ENCODE measurements at places on chromosomes 13 and 19.
A peak's percentile ranks its signal among the peaks of the same experiment; 100 is the strongest.

- peak; percentile 47 for DNase-seq
Observed at GRCh38 chr13:28820099-28821051, at the start of gene MTUS2. Gene MTUS2 (plus strand): TSS chr13:28820339.

- no peak for DNase-seq
Observed at GRCh38 chr19:56980906-56981305, 138.9 kb upstream of the USP29 start.

DNA sequence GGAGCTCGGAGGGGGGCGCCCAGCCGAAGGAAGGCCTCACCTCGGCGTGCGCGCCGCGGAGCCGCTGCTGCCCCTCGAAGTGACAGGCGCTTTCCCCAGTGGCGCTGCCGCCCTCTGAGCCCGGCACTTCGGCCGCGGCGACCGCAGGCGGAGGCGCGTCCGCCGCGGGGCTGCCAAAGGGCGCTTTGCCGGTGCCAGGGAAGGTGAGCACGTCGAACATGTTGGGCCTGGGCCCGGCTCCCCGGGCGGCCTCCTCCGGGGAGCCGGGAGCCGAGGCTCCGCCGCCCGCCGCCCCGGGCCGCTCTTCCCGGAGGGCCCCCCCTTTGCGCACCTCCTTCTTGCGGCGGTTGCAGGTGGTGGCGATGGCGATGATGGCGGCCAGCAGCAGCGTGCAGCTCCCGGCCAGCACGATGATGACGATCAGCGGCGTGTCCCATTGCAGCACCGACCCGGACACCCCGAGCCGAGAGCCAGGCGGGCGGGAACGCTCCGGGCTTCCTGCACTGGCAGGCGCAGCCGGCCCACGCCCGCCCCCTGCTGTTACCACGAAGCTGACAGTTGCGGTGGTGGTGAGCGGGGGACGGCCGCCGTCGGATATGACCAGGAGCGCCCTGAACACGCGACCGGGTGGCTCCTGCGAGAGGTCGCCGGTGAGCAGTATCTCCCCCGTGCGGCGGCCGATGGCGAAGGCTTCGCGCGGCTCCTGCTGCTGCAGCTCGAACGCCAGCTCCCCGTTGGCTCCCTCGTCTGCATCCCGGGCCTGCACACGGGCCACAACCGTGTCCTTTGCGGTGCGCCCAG, 2.5 kb downstream of the PCDH8 start:
- DNase-seq: no peak

- peak; percentile 4 for DNase-seq
Observed at GRCh38 chr13:100128373-100128772, 39.5 kb downstream of the PCCA start.

GRCh38 chr13:105278943-105279381, 1256.5 kb downstream of the EFNB2 start:
- no peak for DNase-seq

DNA sequence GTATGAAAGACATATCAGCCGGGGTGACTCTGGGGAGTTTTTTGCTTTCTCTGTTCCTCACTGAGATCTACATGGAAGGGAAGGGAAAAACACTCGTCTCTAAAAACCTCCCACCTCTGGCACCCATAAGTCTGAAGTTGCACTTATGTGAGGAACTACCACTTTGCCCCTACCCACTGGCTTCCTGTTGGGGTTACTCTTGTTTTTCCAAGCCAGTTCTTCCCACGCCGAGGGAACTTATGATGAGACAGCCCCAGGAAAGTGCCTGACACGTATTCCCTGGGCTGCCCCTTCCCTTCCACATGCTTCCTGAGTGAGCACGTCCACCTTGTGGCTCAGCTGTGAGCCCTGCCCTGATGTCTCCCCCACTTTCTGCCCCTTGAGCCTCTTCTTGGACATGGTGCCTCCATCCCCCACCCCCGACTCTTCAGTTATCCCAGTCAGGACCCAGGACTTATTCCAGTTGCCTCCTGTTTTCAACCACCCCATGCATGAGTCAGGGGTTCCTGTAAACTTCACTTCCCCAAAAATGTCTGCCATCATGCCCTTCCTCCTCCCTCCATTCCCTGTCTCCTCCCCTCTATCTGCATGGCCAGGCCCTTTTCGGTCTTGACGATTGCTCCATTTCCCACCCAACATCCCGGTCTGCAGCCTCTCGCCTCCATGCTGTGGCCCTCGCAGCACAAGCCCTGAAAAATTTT, 5.1 kb upstream of the SIGLEC7 start:
- no peak for DNase-seq

GRCh38 chr19:18840288-18841267, 8.8 kb downstream of the UPF1 start:
- no peak for DNase-seq

- no peak for DNase-seq
Observed at GRCh38 chr13:20825477-20825875, 51.7 kb upstream of the EEF1AKMT1 start.

DNA sequence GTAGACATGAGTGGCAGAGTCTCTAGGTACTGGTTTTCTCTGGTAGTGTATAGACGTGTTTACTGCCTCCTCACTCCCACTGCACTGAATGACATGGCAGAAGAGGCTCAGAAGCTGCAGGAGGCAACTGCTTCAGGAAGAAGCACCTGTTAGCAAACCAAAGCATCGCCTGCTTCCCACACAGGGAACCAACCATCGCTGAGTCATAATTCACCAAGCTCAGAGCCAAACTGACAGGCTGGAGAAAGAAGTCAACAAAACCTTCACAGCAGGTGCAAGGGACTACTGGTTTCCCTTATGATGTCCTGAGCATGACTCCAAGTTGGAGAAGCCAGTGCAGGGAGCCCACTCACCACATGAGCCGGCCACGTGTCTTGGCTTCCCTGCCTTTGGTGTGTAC, 69.8 kb downstream of the KCTD12 start:
- DNase-seq: no peak

DNA sequence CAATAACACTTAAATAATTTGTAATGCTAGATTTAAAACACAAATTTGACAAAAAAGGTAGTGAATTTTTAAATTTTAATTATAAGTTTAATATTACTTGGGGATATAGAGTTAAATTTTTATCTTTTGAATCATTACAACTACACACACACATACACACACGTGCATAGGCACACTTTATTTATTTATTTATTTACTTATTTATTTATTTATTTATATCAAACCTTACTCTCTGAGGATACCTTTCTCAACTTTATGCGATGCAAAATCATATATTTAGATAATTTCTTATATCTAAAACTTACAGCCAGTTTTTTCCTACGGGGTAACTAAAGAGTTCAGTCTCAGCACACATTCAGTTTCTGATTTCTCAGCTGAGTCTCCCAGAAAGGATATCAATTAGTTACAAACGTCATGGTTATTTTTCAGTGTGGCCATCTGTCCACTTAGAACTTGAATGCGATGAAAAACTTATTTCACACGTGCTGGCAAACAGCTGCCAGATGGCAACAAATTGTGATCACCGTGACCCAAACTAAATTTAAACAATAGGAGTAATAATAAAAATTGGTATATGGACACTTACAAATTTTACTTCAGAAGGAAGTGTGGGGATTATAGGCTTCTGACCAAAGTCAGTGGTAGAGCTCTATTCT, 683.1 kb upstream of the PRR20A start:
- DNase-seq: no peak

DNA sequence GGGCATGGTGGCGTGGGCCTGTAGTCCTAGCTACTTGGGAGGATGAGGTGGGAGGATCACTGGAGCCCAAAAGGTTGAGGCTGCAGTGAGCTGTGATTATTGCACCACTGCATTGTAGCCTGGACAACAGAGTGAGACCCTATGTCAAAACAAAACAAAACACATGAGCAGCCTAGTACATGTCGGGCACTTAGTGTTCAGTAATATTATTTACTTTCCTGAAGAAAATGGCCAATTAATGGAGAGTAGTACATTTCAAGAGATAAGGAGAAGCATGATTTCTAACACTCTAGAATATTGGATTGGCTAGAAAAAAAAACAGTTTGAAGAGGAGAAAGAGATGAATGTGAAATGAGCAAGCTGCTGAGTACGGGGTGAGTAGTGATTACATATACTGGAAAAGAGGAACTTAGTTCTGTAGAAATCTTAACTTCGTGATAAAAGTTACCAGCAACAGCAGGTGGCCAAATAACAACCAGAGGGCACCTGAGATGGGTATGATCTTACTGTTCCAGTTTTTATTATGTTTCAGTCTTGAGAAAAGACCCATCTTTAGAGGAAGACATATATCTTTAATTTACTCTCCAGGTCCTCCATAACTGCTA, 36.2 kb downstream of the SPATA13 start:
- no peak for DNase-seq

DNA sequence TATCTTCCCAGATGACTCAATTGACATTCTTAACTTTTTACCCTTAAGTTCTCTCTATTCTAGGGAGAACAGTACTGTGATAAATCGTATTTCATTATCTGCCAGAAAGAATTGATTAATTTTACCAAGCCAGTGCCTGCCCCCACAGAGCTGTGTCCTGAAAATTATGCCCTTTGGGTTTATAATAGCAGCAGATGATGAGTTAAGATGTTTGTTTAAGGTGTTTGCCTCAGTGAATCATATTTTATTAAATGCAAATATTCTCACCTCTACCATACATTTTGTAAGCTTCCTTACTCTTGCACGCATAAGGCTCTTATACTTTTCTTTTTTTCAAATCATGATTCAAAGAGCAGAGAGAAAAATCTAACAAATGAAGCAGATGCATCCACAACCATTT, 318.6 kb downstream of the DCT start:
- DNase-seq: no peak

- DNase-seq: no peak
Observed at GRCh38 chr13:94028234-94028633, 451.2 kb downstream of the DCT start.

GRCh38 chr13:95260031-95260525, 41.2 kb downstream of the ABCC4 start:
- DNase-seq: no peak

DNA sequence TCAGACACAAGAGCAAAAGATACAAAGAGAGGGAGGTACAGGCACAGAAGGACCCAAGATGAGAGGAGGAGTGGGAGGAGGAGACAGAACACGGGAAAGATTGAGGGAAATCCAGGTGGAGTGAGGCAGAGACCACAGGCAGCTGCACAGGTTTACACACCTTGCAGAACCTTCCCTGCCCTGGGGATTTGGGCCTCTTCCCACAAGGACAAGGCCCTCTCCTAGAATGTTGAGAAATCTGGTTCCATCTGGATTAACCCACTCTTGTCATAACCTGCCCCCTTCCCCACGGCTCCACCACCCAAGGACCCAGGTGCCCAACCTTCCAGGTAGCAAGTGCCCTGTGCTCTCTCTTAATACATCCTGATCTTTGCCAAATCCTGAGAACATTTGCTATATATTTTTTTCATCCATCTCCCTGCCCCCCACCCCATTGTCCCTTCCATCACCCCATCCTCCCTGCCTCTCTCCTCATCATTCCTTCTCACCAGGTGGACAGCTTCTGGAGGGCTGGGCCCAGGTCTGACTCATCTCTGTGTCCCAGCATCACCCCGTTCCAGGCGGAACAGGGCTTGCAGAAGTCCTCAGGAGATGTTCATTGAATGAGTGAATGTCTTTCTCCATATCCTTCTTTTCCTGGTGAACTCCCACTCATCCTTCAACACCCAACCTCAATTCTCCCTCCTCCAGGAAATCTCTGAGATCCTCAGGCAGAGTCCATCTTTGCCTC, 8.8 kb upstream of the KLK8 start:
- DNase-seq: no peak

DNA sequence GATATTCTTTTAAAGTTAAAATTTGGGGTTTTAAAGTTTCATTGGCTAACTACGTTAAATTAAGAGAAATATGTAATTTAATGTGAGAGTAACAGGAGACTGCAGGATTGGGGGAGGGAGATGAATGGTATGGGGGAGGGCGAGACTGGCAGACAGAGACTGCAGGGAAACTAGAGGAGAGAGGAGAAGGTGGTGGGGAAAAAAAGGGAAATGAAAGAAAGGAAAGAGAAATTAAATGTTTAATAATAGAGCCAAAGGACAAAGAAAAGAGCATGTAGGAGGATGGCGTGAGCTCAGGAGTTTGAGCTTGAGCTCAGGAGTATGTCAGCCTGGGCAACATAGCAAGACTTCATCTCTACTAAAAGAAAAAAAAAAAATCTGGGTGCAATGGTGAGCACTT, 115.9 kb downstream of the RFC3 start:
- no peak for DNase-seq

DNA sequence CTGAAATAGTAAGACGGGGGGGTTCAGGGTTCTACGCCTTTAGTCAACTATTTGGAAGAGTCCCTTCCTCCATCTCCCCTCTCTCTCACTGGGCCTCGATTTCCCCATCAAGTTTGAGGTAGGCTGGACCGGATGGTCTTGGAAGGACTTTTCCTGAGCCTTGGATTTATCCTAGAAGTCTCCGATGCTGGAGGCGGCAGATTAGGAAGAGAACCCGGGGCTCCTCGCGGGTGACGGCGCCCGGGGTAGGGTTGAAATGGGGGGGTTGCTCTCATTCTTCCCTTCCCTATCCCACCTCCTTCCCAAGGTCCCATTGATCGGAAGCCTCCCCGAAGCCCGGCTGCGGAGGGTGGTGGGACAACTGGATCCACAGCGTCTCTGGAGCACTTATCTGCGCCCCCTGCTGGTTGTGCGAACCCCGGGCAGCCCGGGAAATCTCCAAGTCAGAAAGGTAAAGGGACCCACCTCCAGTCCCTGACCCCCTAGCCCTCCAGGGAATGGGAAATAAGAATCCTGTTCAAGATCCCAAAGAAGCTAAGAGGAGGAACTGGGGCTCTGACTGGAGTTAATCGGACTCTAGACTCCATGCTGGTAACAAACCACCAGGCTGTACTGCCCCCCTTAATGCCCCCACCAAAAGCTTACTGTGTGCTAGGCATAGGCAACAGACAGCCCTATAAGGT, 781 bp downstream of the QPCTL start:
- peak; percentile 75 for DNase-seq

DNA sequence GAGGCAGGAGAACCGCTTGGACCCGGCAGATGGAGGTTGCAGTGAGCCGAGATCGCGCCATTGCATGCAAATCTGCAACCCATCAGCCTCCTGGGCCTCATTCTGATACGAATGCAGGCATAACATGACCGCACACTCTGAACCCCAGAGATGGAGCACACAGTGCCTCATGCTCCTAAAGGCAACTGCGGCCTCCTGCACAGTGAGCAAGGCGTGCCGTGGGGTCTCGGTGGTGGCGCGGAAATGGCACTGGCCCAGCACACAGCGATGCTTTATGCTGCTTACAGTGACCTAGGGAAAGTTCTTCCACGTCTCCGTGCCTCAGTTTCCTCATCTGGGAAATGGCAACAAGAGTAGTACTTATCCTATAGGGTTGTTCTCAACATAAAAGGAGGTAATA, 2.0 kb upstream of the C19orf12 start:
- DNase-seq: no peak

GRCh38 chr19:1388637-1389026, 4.9 kb downstream of the NDUFS7 start:
- no peak for DNase-seq

All from activated T-cell treated with anti-CD3 and anti-CD28 coated beads for 4 hours (primary cell).